ENCODE measurements at places on chromosomes 16 and 17. TPM values are rescaled to one million over a fixed set of nuclear protein-coding genes. Genes with fewer than 3 reads are reported as not detected.

- no peak for DNase-seq
Observed at GRCh38 chr17:78783711-78784324, 1.7 kb upstream of the CYTH1 start.

DNA sequence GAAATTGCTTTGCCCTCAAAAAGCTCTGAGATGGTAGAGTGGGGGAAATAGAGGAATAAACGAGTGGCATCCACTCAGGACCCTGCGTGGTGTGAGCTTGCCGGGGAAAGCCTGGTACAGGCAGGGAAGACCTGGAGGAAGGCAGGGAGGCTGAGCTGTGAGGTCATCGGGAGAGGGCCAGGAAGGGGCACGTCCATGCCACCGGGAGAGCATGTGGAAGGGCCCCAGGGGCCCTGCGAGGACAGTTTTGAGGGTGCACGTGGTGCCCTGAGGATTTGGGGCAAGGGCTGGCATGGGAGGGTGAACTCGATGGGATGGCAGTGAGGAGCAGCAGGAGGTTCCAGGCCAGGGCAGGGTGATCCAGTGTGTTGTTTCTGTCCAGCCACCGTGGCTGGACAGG lies 56.3 kb upstream of the CBFA2T3 start:
- no peak for DNase-seq

DNA sequence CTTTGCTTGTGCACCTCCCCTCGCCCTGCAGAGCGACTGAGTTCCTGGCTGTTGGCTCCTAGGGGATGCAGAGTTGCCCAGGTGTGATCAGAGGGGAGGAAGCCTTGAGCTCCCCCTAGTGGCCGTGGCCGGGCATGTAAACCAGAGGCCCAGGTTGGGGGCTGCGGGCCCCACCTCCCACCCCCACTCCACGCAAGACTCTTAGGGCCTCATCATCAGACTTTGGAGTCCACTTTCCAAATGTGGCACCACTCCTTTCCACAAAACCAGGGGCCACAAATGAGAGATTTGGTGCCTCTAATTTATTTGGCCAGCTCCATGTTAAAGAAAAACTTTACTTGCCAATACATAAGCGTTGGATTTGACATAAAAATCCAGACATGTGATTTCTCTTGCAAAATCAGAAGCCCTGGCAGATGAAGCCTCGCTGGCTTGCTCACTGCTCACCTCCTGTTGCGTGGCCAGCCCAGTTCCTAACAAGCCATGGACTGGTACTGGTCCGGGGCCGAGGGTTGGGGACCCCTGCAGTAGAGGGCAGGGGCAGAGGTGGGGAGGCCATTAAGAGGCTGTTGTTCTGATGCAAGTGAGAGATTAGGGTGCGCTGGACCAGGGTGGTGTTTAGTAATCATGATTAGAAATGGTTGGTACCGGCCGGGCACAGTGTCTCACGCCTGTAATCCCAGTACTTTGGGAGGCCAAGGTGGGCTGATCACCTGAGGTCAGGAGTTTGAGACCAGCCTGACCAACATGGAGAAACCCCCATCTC lies 28.7 kb upstream of the GAS7 start:
- peak; percentile 38 for DNase-seq

- DNase-seq = no peak
Observed at GRCh38 chr16:85908444-85908843, 9.5 kb downstream of the IRF8 start.

DNA sequence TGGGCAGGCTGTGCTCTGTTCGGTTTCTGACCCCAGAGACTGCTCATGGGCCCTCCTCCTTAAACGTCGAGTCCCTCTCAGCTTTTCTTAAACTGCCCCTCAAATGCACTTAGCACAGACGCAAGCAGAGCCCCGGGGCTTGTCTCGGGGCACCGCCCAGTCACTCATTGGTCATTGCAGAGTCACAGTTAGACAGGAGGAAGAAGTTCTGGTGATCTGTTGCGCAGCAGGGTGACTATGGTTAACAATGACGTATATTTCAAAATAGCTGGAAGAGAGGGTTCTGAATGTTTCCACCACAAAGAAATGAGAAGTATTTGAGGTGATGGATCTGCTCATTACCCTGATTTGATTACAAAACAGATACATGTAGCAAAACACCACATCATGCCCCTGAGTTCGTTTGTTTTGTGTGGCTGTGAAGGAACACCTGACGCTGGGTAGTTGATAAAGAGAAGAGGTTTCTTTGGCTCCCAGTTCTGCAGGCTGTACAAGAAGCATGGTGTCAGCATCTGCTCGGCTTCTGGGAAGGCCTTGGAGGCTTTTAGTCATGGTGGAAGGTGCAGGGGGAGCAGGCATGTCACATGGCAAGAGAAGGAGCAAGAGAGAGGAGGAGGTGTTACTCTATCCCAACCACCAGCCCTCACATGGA lies 387.4 kb downstream of the CPPED1 start:
- no peak for DNase-seq

GRCh38 chr16:81473066-81473488 lies 28.5 kb downstream of the CMIP start:
- DNase-seq = no peak

GRCh38 chr16:30340621-30341020 lies 14.5 kb downstream of the CD2BP2 start:
- no peak for DNase-seq

DNA sequence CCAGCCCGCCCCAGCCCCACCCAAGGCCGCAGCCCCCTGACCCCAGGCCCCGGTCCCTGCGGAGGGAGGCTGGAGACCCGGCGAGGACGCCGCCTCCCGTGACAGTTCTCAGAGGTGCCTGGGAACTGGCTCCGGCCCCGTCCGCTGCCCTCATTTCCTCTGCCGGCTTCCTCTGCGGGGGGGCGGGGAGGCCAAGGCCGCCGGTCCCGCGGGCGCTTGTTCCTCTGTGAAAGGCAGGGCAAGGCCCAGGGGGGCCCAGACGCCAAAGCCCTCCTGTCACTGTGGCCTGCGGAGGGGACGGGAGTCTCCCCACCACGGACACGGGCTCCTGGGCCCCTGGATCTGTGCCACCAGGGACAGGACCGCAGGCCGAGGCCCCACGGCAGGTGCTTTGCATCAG lies 5.0 kb upstream of the PVALEF start:
- peak; percentile 64 for DNase-seq

GRCh38 chr17:66383333-66383732 lies 80.9 kb downstream of the PRKCA start:
- DNase-seq = no peak

DNA sequence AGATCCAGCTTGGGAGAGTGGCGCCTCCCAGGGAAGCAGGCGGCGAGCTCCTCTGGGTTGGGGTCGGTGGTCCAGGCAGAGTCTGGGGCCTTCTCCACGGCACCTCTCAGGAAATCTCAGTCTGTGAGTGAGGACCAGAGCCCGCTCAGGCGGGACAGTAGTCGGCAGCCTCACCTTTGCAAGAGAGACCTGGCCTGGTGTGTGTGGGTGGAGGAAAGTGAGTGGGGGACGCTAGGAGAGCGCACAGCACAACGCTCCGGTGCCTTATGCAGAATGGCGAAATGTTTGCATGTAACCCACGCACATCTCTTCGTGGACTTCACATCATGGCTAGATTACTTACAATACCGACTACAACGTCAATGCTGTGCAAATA lies 2.2 kb downstream of the AHSP start:
- no peak for DNase-seq

GRCh38 chr16:64459402-64459801 lies 662.5 kb downstream of the CDH11 start:
- DNase-seq = no peak

- peak; percentile 59 for DNase-seq
Observed at GRCh38 chr17:82272495-82273326, 789 bp downstream of the CSNK1D start.

DNA sequence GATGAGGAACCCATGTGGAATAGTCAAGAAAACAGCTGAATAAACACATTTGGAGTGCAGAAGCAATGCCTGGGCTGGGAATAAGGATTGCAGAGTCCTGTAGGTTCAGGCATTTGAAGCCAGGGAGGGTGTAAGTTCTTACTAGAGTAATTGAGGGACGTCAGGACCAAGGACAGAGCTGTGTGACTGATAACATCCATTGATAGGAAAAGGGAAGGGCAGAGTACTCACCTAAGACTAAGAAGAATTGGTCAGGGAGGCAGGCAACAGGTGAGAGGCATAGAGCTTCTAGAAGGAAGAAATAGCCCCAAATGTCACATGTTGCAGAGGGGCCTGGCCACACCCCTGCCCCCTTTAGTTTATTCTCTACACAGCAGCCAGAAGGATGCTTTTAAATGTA lies 79.8 kb upstream of the TMEM132E start:
- no peak for DNase-seq

GRCh38 chr16:85373741-85374570 lies 239.2 kb upstream of the GSE1 start:
- DNase-seq = no peak

DNA sequence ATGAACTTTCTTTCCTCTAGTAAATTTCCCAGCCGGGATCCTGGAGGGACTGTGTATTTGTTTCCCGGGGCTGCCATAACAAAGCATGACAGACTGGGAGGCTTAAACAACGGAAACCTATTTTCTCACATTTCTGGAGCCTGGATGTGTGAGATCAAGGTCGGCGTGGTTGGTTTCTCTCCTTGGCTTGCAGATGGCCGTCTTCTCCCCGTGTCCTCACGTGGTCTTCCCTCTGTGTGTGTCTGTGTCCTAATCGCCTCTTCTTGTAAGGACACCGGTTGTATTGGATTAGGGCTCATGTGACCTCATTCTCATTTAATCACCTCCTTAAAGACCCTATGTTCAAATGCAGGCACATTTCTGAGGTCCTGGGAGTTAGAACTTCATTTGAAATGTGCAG lies 22.0 kb upstream of the USP10 start:
- DNase-seq = no peak

DNA sequence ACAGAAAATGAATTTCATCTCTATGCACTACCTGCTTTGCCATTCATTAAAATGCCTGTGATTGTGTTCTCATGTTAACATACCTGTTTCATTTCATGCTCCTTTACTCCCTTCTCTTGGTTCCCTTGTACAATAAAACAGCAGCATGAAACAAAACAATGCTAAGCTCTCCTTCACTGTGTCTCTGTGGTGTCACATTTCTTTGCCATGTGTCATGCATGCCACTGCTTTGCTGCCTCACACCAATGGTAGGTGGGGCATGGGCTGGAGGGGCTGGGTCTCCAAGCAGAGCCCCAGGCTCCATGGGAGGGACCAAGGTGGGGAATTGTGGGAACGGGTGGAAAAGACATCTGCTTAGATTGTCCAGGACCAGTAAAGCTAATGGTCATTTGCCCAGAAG lies 83.6 kb downstream of the RGS9 start:
- no peak for DNase-seq

GRCh38 chr16:2713523-2713922 lies 6.5 kb downstream of the PRSS27 start:
- DNase-seq = no peak

DNA sequence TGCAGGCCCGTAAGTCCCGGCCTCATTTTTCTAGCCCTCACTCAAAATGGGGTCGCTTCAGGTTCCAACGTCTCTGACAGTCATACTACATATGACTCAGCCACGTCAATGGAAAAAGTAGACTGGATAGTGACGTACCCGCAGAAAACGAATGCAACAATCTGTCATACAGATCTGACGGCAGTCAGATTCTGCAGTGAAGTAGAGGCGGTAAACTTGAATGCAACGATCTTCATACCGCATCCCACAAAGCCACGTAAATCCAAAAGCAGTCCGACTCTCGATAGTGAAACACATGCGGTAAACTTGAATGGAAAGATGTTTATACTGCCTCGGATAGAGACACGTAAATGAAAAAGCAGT lies 38.4 kb upstream of the ARL4D start:
- DNase-seq = peak; percentile 66

DNA sequence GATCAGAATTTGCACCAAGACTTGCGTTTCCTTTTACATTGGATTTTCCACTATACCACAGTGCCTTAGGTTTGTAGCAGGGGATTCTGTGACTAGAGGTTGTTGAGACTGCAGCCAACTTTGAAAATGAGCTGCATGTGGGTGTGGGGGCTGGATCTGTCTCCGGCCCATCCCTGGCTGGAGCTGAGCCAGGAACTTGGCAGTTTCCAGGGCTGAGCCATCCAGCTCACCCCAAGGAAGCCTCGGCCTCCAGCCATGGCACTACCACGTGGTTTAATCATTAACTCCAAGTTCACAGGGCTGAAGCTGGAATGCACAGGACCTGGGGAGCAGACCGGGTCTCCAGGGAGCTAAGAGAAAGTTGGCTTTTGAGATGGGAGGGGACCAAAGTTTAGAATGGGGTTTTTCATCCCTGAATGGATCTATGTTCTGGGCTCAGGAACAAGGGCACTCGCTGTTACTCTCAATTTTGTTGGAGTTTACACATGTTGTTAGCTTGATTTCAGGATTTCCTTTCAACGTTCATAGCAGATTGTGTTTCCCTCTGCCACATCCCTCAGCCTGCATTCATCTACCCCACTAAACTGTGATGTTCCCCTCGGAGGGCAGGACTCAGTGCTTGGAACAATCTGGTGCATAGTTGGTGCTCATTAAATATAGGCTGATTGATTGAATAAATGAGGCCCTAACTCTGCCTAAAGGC lies 42.3 kb upstream of the HNF1B start:
- peak; percentile 19 for DNase-seq

DNA sequence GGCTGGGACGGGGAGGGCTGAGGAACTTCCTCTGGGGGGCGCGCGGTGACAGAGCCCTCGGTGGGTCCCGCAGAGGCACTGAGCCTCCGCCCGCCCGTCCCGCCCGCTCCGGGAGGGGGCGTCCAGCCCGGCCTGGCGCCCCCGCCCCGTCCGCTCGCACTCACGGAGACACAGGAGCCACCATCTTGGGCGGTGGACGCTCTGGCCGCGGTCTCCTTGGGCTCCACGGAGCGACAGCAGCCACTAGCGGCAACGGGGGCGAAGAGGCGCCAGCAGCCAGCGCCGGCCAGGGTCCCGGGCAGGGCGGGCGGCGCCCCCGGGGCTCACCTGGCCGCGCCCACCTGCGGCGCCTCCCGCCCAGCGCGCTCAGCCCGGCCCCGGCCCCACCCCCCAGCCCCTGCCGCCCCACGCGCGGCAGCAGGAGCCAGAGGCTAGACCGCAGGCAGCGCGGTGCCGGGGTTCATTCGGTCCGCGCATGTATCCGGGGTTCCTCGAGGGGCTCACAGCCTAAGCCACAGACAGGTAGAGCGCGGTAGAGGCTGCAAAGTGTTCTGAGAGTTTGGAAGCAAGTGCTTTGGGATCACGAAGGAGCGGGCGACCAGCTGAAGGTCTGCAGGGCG lies at the start of gene C17orf113:
C17orf113 (minus strand) TSS at position 209 of the 620 bp plus-strand sequence. CDS start 7,225 bp downstream, outside the sequence.
- peak; percentile 50 for DNase-seq

Gene RSKR
- 8.7 TPM for polyA plus RNA-seq

Gene STH
- not detected for polyA plus RNA-seq

Gene AIPL1
- not detected for polyA plus RNA-seq

Gene GRAP
- polyA plus RNA-seq = 2.6 TPM

Gene MYH1
- polyA plus RNA-seq = not detected

Gene KRTAP2-1
- not detected for polyA plus RNA-seq

Gene NGFR
- polyA plus RNA-seq = 7.2 TPM

Gene CDYL2
- polyA plus RNA-seq = 0.59 TPM

Gene TUBD1
- polyA plus RNA-seq = 10.4 TPM
